NCI-H1930 (cell line): ENCODE measurements at places on chromosomes 3 and 15.
A peak's percentile ranks its signal among the peaks of the same experiment; 100 is the strongest.

- DNase-seq = no peak
These were observed 83.9 kb upstream of the TGFBR2 start for GRCh38 chr3:30522476-30522875.

- DNase-seq = no peak
These were observed 992.4 kb downstream of the NAALADL2 start for GRCh38 chr3:175851541-175851940.

DNA sequence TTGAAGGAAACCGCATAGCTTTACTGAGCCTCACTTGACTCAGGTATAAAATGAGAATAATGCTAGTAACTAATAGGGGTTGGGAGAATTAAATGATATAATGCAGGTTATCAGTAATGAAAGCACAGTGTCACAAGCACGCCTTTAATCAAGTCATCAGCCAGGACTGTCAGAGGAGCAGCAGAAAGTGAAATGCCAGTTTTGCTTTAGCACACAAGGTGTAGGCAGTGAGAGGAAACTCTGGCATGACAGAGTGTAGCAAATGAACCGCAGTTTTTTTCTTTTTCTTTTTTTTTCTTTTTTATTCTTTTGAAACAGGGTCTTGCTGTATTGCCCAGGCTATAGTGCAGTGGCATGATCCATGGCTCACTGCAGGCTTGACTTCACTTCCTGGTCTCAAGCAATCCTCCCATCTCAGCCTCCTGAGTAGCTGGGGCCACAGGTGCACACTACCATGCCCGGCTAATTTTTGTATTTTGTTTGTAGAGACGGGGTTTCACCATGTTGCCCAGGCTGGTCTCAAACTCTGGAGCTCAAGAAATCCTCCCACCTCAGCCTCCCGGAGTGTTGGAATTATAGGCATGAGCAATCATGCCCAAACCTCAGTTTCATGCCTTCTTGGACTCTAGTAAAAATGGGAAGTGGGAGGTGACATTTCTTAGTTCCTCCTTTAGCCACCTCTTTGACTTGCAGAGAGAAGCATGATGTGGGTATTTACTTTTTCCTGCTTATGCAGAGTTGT is 9.7 kb upstream of the SCAANT1 start:
- no peak for DNase-seq

GRCh38 chr3:16723978-16724377 is 118.8 kb upstream of the DAZL start:
- no peak for DNase-seq

DNA sequence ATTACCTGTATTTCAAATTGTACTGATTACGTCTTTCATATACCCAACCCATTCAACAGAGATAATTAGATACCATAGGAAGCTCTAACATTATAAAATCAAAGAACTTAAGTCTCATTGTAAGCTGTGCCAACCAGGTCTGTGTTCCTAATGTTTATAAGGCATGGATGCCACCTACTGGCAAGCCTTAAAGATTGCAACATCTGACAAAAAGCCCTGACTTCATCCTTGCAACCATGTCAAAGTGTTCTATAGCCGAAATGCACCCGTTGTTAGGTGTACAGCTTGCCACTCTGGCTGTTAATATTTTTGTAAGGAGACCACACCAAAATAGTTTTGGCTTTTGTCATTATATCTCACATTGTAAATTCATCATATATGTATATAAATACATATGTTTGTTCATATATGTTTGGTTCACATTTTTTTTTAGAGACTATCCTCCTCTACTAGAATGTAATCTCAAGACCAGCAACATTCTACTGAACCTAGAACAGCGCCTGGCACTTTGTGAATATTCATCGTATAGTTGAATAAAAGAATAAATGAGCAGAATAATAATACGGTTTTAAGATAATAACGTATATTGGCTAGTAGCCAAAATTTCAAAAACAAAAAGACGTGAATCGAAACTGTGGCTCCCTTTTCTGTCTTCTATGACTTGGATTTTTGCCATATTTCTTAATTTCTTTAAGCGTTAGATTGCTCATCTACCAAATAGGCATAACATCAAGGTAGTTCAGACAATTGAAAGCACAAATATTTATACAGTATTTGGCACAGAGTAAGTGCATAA is 258.1 kb downstream of the TBL1XR1 start:
- peak; percentile 32 for DNase-seq

GRCh38 chr15:89575656-89576416 is 567 bp downstream of the TICRR start:
- no peak for DNase-seq

DNA sequence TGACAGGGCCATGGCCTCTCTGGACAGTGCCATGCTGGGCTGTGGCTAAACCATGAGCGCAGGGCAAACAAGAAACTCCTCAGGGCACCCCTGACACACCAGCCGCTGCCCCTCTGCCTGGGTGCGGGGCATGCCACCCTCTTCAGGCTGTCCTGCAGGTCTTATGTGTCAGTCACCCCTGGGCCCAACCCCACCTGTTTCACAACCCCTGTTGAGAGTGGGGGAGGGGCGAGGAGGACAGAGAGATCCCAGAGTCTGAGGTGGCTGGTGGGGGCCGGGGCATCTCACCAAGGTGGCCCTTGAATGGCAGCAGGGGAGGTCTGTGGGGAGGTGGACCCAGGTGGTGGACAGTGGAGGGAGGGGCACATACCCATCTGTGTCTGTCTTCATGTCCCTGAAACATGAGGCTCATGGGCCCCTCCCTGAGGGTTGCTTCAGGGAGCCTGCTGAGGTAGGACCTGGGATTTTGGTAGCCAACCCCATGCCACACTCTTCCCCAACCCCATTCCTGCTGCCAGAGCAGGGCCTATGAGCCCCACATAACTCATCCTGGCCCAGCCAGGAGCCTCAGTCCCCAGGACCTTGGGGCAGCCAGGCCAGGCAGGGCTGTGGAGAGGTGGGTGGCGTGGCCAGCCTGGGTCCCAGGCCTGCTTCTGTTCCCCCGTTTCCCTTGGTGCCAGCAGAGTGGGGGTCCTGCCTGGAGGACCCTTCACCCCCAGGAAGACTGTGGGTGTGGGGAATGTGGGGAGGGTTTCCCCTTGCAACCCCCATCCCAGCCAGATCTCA is 1.7 kb upstream of the STAB1 start:
- no peak for DNase-seq

- DNase-seq = no peak
These were observed 51.8 kb downstream of the TAMM41 start for GRCh38 chr3:11794927-11795326.
